GM12891 (cell line): ENCODE measurements at places on chromosomes 3 and 15.

DNA sequence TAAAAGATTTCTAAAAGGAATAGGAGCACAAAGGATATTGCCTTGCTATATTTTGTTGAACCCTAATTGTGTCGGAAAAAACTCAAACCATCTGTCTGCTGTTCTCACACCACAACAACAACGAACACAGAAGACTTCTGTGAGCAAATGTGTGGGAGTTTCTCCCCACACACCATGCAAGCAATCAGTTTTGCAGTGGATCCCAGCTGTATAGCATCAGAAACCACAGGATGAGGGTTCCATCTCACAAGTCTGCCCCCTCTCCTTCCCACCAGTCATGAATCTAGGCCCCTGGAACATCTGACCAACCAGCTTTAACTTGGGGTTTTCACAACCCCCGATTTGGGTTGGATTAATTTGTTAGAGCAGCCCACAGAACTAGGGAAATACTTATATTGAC lies 91.3 kb upstream of the SLC4A7 start:
- no peak for DNase-seq

GRCh38 chr3:155015776-155016436 lies 64.2 kb upstream of the MME start:
- DNase-seq, result no peak

DNA sequence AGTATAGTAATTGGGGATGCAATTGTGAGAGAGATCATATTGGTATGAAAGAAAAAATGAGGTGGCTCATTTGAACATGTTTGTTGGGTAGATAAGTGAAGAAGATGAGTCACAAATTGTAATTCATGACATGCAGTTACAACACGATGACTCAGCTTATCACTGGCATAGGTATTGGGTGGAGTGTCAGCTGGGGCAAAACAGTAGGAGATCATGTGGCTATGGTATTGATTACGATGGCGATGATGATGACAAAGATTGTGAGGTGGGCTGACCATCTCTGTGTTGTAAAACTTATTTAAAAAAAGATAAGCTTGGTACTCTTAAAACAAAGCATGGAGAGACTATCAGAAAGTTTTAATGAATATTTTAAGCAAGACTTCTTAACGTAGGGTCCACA lies 11.6 kb upstream of the DPH6 start:
- DNase-seq, result no peak

DNA sequence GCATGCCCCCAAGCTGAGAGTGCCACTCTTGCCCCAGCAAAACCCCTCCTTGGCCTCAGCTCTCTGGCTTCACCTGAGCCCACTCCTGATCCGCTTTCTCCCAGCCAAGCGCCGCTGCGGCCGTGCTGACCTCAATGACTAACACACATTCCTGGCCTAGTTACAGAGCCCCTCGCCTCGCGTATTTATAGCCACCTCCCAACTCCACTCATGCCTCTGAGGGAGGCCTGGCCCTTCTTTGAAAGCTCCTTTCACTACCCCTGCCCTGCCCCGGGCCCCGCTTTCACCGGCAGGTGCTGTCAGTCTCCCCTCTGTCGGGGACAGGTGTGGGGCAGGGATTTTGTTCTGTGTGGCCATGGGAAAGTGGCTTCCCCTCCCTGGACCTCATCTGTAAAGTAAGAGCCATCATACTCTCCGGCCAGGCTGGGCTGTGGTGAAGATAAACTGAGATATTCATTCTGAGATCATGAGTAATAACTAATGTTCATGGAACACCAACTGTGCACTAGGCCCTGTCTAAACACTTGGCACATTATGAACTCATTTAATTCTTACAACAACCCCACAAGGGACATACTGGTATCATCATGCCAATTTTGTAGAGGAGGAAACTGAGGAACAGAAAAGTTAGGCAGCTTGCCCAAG lies 13.2 kb upstream of the ATP2B2 start:
- DNase-seq, result no peak

- no peak for DNase-seq
Observed at GRCh38 chr3:10981031-10981430, 11.5 kb upstream of the SLC6A1 start.

DNA sequence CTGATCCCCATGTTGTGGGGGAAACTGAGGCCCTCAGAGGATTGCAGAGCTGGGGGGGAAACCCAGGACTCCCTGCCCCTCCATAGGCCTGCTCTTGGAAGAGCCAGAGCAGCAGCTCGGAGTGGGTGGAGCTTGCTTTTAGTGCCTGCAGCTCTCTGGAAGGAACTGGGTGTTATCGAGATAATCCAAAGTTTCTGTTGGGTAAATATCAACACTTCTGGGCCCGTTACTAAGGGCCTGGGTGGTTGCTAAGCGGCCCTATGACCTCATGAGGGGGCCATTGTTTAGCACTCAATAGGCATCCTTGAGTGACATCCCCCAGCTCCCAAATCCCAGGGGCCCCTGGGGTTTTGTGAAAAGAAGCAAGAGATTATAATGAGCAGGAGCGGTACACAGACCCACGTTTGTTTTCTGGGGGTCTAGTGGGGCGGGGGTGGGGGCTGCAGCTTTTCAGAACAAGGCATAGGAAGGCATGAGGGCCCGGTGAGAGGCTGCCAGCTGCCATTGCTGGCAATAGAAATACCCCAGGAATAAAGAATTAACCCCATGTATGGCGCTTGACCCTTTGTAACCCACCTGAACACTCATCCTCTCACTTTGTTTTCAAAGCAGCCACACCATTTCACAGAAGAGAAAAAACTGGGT lies 48.3 kb upstream of the ATP2B2 start:
- DNase-seq, result no peak
